Left renal pelvis (tissue), 4 donors: ENCODE measurements at places on chromosomes 1 and 21.

- no peak for DNase-seq
Observed at GRCh38 chr1:207919523-207920170, 8.7 kb upstream of the CD34 start.

- DNase-seq: no peak
Observed at GRCh38 chr1:242770366-242770765, 245.9 kb upstream of the PLD5 start.

GRCh38 chr1:110504226-110504625, 14.7 kb downstream of the KCNA10 start:
- DNase-seq: no peak

DNA sequence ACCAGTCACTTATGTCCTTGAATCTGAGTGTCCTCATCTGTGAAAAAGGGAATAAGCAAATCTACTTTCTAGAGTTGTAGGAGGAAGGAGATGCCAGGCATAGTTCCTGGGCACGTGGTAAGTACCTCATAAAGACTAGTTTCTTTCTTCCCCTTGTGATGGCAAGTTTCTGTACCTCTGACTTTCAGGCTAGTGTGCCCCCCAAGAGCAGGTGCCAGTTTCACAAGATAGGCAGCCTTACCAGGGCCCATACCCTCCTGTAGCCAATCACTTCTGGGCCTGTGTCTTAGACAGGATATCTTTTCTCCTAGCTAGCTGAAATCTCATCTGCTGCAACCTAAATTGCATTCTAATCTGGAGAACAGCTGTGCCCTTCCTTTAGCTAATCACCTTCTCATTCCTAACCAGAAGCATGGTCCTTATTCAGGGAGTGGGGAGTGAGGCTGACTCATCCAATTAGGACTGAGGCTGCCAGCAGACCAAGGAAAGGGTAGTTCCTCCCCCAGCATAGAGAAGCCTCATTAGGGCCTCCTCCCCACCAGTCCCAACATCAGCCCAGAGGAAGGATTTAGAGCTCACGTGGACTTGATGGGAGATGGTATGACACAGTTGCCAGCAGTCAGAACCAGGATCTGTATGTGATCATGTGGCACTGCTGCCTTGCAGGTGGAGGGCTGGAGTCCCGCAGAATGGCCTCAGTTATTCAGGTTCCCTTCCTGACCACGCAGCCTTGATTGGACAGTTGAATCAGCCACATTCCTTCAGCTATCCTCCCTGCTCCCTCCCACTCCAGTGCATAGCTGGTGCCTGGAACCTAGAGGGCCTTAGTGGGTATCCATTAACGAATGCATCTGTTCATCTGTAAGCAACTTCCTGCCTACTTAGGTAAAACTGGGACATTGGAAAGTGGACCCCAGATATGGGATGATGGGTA, 7.9 kb downstream of the KLHDC8A start:
- DNase-seq: no peak

- DNase-seq: no peak
Observed at GRCh38 chr1:35864813-35865212, 18.2 kb upstream of the AGO1 start.

GRCh38 chr1:72780212-72780611, 497.9 kb upstream of the NEGR1 start:
- DNase-seq: no peak
